AG10803 (cell line): ENCODE measurements at places on chromosomes 6 and 20.

- no peak for DNase-seq
Observed at GRCh38 chr6:3669916-3670315, 81.6 kb downstream of the PXDC1 start.

DNA sequence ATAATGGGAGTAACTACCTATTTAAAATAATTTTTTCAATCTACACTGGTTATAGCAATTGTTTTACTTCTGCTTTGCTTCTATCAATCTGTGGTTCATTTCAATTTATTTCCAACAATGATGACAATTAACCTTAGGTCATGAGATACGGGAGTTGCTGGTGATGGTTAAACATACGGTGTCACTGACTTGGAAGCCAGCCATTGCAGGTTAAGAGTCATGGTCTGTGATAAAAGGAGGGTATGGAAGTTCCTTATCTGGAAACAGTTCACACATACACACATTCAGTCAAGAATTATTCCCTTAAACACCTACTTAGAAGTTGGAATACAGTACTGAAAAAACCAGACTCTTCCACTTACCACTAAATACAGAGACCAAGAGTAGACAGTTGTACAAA lies 180.0 kb downstream of the KIF16B start:
- no peak for DNase-seq

- no peak for DNase-seq
Observed at GRCh38 chr6:5855787-5856470, 150.8 kb downstream of the NRN1 start.

- peak; percentile 11 for DNase-seq
Observed at GRCh38 chr6:25883536-25883935, 9.5 kb upstream of the SLC17A3 start.
